Activated effector memory CD4-positive, alpha-beta T cell treated with anti-CD3 and anti-CD28 coated beads, Interleukin-2, amount 50 U/mL, for 16 hours (primary cell): ENCODE measurements at places on chromosomes 5 and 9.

- no peak for DNase-seq
Measured at GRCh38 chr5:60257596-60258271, 364.2 kb upstream of the PDE4D start.

- no peak for DNase-seq
Measured at GRCh38 chr5:32254881-32255539, 57.7 kb downstream of the MTMR12 start.

DNA sequence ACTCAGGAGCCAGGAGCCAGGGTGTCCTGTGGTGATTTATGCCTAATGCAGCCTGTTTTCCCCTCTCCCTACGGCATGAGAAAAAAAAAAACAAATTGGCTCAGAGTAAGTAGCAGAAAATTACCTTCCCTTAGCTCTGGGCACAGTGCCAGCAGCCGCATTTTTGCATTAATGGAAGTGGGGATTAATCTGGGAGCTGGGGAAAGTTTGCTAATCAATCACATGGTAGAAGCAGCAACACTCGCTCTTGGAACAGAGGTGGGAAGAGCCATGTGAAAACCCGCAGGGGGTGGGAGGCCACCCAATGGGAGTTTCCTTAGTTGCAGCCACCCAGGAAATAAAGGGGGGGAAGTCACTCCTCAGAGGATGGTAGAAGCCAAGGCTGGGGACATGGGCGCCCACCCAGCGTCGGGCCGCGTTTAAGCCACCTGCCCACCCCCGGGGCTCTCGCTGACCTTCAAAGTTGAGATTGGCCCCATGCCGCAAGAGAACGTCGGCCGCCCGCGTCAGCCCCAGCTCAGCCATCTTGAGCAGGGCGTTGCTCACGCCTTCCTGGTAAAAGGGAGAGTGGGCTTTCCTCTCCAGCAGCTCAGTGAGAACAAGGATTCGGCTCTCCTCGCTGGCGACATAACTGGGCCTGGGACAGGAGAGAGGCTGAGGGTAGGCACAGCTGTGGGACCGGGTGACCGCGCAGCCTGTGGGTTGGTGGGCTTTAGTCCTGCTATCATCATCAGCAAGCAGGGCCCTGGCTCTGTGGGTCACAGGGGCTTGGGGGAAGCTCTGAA is 1.7 kb downstream of the ASB6 start:
- no peak for DNase-seq

DNA sequence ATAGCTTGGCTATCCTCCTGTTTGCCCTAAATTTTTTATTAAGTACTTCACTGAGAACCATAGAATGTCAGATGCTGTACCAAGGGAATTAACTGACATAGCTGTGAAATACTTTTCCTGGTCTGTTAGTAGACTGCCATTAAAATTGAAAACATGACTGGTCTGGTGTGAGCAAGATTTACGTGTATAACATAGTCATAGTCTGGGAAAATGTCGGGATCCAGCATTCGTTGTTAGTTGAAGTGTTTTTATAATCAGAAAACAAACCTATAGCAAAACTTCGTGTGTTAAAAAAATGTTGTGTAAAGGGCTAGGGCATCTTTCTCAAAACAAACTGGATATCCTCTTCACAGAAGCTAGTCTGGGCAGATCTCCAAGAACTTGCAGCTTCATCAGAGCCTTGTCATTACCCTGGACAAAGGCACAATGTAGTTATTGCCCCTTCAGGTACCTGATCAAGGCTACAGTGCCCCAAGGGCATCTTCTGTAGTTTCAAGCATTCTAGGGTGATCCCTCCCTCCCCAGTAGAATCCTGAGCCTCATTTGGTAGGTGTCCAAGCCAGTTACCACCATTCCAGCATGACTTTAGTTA is 454.2 kb upstream of the SGCD start:
- DNase-seq: no peak

GRCh38 chr5:125277494-125278154 is 531.2 kb upstream of the ZNF608 start:
- no peak for DNase-seq
